Stimulated activated CD8-positive, alpha-beta memory T cell treated with anti-CD3 and anti-CD28 coated beads, Interleukin-15, amount 100 ng/mL, for 48 hours (primary cell): ENCODE measurements at places on chromosomes 5 and 9.

GRCh38 chr5:135398855-135399793 is at the start of gene MACROH2A1:
TSS of gene MACROH2A1 (minus strand) at chr5:135399231. CDS start at chr5:135389093, 10,138 bp downstream.
- peak; percentile 76 for DNase-seq

- DNase-seq: no peak
Measured at GRCh38 chr9:94773655-94774054, 47.2 kb downstream of the AOPEP start.

DNA sequence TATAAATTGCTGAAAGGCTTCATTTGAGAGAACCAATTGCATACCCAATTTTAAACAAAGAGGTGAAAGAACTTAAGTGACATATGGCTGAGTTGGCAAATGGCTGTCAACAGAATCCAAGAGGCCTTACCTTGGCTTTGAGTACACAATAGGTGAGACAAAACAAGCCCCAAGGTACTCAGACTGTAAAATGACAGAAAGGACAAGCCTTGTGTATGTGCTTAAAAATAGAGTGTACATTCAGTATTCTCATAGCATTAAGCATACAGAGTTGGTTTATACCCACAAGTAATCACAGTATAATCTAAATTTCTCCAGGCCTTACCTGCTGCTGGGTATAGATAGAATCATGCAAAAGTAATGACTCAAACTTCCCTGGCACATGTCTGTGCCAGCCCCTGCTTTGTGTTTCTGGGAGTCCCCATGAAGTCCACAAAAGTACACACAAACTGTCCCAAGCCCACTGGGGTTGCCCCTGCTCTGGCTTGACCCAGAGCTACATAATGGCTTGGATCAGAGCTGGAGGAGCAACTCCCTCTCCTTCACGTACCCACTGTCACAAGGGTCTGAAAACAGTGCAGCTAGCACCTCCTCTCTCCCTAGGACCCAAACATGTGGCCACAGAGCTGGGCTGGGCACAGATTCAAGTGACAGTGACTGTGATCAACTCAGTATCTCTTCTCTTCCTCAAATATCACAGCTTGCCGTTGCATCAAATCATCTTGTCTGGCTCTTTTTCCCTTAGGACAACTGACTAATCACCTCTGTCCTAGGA is 250.8 kb downstream of the ENC1 start:
- DNase-seq: no peak

GRCh38 chr5:139276426-139276825 is 17.1 kb upstream of the MATR3 start:
- DNase-seq: no peak

- no peak for DNase-seq
Measured at GRCh38 chr9:121651295-121652020, at the start of gene DAB2IP. TSS of gene DAB2IP (plus strand) at chr9:121651634. CDS start at chr9:121651776, 142 bp downstream.

DNA sequence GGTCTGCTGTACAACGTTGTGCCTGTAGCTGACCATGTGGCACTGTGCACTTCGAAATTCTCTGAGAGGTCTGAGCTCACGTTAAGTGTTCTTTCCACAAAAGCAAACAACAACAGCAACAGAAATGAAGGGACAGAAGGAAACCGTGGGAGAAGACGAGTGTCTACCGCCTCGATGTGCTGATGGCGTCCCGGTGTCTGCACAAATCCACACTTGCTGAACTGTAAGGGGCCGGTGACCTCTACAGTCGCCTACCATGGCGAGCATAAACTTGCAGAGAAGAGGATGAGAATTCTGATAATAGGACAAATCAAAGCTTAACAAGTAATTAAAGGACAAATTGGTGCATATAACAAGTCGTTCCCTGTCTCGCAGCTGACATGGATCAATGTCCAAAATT is 114.0 kb downstream of the ADAMTS2 start:
- no peak for DNase-seq

GRCh38 chr5:9302218-9302617 is 243.7 kb downstream of the SEMA5A start:
- DNase-seq: no peak

- DNase-seq: no peak
Measured at GRCh38 chr5:55636683-55637082, 75.4 kb downstream of the SLC38A9 start.

DNA sequence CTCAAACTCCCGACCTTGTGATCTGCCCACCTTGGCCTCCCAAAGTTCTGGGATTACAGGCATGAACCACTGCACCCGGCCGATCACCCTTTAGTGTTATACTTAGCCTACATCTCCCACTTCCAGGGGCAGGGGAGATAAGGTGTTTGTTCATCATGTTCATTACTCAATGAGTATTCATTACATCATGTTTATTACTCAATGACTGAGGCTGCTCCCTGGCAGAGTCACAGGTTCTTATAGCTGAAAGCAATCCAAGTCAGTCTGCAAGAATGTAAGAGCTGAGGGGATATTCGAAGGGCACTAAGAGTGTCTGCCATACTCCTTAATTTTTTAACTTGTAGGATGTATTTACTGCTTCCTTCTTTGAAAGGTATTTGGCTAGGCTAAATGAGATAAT is 214.2 kb downstream of the SPATA31D1 start:
- no peak for DNase-seq

DNA sequence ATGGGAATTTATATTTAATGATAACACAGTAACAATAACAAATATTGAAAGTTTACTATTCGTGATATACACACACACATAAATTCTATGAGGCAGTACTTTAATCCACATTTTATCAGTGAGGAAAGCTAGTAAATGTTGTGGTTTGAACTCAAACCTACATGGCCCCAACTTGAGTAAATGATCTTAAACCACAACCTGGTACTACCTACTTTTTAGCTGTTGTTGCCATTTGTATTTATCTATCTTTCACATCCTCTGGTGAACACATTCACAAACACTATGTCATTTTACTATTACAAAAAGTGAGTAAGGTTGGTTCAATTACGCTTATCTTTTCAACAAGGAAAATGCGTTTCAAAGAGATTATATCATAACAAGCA is 186.1 kb downstream of the SMC2 start:
- no peak for DNase-seq

- no peak for DNase-seq
Measured at GRCh38 chr9:6239694-6240093, 24.1 kb downstream of the IL33 start.

DNA sequence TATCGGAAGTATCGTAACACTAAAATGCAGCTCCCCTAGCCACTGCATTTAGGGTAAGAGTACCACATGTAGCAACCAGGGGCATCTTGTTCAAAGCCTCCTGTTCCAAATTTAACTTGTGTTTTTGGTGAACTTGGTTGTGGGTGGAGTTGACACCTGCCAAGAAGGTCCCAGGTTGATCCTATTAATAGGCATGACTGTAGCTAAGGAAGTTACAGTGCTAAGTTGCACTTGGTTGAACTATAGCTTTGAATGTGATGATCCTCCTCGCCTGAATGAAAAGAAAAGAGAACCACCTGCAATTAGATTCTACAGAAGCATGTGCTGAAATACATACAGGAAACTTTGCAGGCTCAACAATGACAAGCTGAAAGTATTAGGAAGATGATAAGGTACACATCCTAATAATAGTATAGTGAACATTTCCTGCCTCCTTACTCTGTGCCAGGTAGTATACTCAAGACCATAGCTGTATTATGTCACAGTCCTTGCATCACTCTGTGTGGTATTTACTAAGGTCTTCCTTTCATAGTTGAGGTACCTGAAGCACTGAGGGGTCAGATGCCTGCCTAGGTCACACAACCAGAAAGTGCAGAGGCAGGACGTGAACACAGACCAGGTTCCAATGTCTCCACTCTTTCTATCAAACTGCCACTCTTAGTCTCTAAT is 64.5 kb upstream of the PIP5K1B start:
- DNase-seq: no peak

- no peak for DNase-seq
Measured at GRCh38 chr5:18311266-18311665, 677.0 kb downstream of the TAF11L14 start.

- DNase-seq: peak; percentile 23
Measured at GRCh38 chr5:172640822-172641358, at the start of gene NEURL1B. TSS of gene NEURL1B (plus strand) at chr5:172641263. CDS start at chr5:172641407, 144 bp downstream.

GRCh38 chr9:15416880-15417279 is 5.8 kb upstream of the SNAPC3 start:
- DNase-seq: no peak

- no peak for DNase-seq
Measured at GRCh38 chr9:110028676-110029075, 179.3 kb downstream of the C9orf152 start.

DNA sequence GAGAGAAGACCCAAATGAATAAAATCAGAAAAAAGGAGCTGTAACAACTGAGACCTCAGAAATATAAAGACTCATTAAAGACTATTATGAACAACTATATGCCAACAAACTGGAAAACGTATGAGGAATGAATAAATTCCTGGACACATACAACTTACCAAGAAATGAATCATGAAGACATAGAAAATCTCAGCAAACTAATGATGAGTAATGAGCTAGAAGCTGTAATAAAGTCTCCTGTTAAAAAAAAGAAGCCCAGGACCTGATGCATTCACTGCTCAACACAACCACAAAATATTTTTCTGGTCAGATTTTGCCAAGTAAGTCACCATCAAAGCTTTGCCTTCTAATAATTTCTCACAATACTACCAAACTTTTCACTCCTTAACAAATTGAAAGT is 666.7 kb downstream of the LRRC70 start:
- no peak for DNase-seq

GRCh38 chr5:139443831-139444453 is 4.6 kb upstream of the DNAJC18 start:
- no peak for DNase-seq

GRCh38 chr5:6979061-6979460 is 265.8 kb downstream of the TENT4A start:
- no peak for DNase-seq

GRCh38 chr5:123681061-123681460 is 169.1 kb downstream of the CSNK1G3 start:
- no peak for DNase-seq
